Activated T-cell treated with anti-CD3 and anti-CD28 coated beads, Interleukin-2, amount 50 U/mL, for 24 hours (primary cell): ENCODE measurements at places on chromosomes 1 and 21.

- no peak for DNase-seq
Measured at GRCh38 chr1:3142751-3143150, 73.7 kb downstream of the PRDM16 start.

GRCh38 chr1:202304375-202304774, 37.4 kb downstream of the UBE2T start:
- DNase-seq, result no peak

- no peak for DNase-seq
Measured at GRCh38 chr1:226697929-226698544, 41.0 kb downstream of the ITPKB start.

DNA sequence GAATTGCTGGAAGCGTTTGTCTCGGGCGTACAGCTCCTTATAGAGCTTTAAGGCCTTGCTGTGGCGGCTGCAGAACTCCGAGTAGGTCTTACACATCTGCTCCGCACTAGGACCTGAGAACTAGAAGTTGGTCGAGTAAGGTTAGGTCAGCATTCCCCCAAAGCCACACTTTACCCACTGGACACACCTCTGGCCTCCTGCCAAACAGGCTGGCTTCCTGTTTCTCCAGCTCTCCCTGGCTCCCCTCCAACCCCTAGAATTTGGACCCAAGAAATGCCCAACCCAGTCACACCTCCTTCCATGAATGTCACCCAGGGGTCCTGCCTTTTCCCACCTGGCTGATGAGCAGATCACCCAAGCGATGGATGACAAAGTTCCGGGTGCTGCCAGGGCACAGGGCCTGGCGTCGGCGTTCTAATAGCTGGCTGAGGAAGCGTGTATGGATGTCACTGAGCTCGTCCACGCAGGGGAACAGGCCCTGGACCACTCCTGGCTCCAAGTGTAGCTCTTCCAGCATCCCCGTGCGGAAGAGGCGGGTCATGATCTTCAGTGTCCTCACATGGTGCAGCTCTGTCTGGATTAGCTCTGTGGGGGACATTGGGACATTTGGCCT, 15.6 kb downstream of the ARHGEF2 start:
- DNase-seq, result no peak

GRCh38 chr1:115220340-115221270, 117.4 kb downstream of the NGF start:
- DNase-seq, result no peak

DNA sequence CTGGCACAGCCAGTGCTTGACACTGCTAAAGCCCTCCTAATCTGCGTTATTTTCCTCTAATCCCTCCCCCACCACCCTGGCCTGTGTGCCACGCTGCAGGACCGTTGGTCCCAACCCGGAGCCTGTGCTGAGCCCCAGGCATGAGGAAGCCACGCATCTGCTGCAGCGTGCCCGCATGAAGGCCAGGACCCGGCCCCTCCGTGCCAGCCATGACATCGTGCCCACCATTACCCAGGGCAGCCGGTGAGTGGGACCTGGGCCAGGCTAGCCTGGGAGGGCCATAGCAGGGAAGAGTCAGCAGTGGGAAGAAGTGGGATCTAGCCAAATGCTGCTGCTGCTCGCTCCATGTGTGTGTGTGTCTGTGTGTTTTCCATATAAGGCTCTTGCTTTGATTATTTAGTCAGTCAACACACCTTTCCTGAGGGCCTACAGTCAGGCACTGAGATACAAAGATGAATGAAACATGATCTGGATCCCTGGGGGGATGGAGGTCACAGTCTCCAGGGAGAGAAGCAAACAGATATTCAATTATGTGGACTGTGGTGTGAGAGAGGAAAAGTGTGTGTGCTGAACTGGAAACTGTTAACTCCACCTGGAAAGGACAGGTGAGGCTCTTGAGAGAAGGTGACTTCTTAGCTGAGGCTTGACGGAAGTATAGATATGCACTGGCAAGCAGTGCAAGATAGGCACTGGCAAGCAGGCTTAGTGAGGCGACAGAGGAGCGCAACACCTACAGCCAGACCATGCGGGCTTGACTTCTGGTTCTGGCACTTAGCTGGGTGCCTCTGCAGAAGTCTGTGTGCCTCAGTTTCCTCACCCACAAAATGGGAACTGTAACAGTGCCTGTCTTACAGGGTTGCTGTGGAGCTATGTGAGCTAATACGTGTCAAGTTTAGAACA, 15.9 kb downstream of the KIAA1614 start:
- DNase-seq, result no peak

DNA sequence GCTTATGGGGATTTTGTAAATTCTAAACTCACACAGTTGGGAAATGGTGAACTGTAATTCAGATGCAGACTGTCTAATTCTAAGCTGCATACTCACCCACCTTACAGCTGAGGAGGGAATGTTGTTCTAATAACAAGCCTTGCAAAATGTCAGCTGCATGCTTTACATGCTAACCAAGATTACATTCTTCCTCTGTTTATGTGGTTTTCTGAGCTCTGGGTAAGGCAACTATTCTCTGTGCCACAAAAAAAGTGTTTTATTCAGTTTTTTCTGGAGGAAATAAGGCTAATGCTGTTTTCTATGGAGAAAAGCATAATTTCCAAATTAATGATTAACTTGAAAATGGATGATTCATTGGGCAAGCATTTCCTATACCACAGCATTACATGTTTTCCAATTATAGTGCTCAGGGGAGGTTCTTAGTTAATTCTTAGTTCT, 64.9 kb downstream of the RGS13 start:
- no peak for DNase-seq

DNA sequence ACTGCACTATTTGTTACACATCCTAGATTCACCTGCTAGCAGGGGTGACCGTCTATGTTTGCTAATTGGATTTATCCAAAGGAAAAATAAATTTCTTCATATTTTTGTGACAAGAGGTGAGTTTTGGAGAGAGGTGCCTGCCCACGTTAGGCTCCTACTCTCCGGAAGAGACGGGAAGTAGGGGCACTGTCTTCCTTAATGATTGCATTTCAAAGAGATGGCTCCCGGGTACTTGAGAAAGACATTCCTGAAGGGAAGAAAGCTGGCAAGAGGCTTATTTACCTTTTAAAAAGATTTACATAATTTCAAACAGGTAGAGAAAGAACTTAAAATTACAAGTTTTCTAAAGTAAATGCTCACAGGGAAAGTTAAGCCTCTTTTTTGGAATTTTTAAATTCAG, 18.7 kb upstream of the IL19 start:
- no peak for DNase-seq

DNA sequence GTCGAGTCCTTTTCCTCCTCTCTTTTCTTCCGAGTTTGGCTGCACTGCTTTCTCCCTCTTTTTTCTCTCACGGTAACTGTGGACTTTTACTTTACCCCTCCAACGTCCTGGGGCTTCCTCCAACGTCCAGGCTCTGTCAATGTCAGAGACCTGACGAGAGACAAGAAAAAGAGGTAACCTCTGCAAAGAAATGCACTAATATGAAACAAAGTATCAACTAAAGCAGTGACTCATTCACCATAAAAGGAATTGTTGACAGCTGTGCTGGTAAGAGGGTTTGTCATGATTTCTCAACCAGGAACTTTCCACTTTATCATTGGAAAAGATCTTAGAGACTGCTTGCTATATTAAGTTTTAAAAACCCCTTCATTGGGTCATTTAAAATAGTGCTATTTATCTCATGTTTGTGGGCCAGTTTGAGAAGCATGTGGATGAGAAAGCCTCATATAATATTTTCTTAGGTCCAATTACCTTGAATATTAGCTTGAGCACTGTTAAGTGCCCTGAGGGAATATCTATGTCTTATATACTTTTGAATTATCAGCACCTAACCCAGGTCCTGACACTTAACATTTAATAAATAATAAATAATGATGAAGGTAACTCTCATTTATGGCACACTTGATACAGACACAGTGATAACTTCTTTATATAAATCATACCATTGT, at the start of gene GBP2:
GBP2 (minus strand) TSS at position 202 of the 668 bp plus-strand sequence. CDS start 4,148 bp downstream, outside the sequence.
- DNase-seq, result no peak

GRCh38 chr1:211685823-211686222, 10.4 kb upstream of the NEK2 start:
- DNase-seq, result no peak

DNA sequence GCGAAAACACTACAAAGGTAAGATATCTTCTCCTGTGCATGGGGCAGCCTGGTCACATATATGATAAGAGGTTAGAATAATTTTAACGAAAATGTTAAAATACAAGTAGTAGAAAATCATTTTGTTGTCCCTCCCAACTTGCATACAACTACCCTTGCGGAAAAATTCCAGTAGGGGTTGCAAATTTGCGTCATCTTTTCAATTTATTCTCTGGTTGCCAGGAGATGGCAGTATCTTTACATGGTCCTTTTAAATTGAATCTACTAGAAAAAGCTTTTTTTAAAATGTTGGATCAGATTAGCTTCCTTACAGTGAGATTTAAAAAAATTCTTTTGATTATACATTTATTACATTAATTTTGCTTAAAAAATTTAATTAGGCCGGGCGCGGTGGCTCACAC, 10.9 kb downstream of the S100PBP start:
- DNase-seq, result no peak

DNA sequence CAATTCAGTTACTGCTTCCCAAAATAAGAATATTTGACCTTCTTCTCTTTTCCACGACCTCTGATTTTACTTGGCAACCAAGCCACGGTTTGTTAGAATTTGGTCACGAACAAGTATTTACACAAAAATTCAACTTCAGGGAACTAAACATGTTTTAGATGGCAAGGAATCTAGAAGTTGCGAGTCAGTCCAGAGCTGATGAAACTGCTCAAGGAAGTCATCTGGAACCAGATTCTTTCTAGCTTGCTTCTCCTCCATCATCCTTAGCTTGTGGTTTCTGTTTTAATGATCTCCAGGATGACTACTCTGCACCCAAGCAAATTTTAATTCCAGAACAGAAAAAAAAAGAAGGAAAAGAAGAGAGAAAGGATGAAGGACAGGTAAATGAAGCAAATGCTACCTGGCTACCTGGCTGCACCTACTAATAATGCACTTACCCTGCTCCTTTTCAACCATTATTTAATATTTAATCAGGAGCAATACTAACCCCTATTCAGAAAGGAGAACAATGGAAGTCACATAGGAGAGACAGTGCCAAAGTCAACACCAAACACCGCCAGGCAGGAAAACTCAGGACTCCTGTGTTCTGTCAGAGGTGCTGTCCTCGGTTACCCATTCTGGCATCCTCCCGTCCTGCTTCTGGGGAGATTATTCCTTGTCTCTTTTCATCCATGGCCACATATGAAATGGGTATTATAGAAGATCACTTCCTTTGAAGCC, 54.2 kb upstream of the RGS7 start:
- no peak for DNase-seq

GRCh38 chr21:42424914-42425541, 21.3 kb downstream of the UBASH3A start:
- peak; percentile 71 for DNase-seq

DNA sequence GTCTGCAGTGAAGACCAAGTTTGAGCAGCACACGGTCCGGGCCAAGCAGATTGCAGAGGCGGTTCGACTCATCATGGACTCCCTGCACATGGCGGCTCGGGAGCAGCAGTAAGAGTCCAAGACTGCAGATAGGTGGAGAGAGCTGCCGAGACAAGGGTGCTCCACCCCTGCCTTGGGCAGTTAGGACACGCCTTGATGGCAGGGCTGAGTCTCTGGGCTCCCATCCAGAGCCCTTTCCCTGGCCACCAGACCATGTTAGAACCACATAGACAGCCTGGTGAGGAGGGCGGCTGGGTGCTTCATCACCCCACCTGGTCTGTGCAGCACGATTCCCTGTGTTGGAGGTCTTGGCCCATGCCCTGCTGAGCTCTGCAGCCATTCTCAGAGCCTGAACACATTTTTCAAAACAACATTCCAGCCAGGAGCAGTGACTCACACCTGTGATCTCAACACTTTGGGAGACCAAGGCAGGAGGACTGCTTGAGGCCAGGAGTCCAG, 17.3 kb upstream of the MIIP start:
- DNase-seq, result no peak

DNA sequence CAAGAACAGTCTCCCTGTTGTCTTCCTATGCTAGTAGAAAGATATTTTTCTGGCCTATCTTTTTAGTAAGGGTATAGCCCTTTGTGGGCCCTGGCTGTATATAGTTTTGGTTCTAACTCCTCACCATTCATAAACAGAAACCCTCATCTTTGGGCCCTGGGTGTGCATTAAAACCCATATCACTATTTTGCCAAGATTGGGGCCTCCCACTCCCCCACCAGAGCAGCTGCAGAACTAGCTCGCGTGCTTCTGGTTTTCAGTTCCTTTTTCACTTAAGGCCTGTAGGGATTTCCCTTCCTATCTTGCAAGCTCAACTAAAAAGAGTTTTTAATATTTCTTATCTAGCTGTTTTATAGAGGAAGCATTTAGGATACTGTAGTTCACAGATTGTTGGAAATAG, 106.4 kb downstream of the RGL1 start:
- no peak for DNase-seq

- DNase-seq, result peak; percentile 66
Measured at GRCh38 chr1:8970870-8971337, 25.2 kb downstream of the CA6 start.

- DNase-seq, result no peak
Measured at GRCh38 chr1:221308534-221309511, 429.6 kb downstream of the HLX start.

DNA sequence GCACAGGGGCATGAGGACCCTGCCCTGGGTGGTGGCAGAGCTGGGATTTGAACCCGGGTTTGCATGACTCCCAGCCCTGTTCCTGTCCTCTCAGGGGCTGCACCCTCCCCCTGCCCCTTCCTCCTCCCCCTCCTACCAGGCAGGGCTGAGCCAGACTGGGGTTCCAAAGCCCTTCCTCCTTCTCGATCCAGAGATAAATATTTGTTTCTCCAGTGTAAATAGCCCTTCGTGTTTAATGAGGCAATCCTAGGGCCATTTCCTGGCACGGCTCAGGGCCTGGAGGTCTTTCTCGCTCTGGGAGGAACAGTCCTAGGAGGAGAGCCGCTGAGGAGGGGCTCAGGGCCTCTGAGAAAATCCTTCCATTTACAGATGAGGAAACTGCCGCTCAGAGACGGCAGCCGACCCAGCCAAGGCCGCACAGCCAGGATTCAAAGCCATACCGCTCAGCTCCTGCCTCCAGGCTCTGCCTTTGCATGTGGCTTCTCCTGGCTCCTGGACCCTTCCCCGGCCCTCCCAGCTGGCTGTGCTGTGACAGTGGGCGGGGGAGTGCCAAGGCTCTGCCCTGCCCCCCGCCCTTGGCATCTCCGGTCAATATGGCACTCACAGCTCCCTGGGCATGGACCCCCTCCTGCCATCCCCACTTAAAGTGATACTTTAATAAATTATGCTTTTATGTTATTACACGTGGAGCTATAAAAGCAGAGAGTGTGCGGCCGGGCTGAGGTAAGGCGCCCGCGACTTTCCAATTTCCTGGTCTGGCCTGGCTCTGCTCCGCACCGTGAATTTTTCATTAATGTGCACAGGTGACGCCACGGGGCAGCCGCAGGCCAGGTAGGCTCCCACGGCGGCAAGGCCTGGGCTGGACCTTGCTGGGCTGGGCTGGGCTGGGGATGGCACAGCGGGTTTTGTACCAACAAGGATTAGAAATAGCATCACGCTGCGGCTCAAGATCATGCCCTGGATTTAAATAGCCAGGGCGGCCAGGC, 114.7 kb upstream of the WNT4 start:
- no peak for DNase-seq

GRCh38 chr1:101257500-101258325, 20.9 kb downstream of the S1PR1 start:
- DNase-seq, result no peak

- no peak for DNase-seq
Measured at GRCh38 chr1:89938171-89939055, 56.5 kb upstream of the ZNF326 start.
